Type B pancreatic cell (in vitro differentiated cells): ENCODE measurements at places on chromosomes 16 and 17.

DNA sequence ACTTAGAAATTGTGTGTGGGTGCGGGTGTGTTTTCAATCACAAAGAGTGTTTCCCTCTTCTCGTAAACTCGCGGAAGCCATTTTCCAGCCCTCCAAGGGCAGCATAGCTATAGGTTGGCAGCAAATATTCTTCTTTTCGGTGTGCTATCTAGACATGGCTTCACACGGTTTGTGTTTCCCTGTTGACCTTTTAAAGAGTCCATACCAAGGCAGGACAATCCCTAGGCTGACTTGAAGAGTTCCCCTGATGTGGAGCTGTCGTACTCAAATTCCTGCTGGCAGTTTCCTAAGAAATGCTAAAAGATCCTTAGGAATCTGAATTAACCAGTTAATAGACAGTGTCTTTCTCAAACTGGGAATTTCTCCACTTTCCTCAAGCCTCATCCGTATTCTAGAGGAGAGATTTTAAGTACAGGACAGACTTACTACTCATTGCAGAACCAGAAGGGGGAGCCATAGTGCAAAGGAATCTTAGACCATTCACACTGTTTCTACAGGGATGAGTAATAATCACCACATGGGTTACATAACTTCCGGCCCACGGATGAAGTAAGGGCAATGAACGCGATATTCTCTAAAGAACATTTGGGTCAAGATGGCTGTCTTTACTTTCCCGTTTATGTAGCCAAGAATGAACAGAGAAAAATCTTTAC is 288.6 kb upstream of the ELAC2 start:
- DNase-seq, result no peak

DNA sequence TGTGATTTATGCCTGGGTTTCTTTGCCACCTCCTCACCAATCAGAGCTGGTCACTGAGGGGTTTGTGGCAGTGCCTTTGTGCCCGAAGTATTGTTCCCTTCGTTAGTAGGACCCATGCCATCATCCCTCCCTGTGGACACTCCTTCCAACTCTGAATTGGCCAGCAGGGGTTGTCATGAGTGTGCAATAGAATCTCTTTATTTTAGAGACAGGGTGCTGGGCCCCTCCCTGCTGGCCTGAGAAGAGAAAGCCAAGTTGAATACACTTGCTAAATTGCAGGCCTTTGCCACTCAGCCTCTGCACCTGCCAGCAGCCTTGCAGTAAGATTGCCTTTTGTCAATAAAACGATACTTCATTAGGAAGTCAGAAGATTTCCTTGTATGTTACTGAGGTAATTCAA is 40.7 kb upstream of the SLC12A3 start:
- DNase-seq, result no peak

GRCh38 chr17:80969030-80969673 is 22.5 kb upstream of the CHMP6 start:
- no peak for DNase-seq

DNA sequence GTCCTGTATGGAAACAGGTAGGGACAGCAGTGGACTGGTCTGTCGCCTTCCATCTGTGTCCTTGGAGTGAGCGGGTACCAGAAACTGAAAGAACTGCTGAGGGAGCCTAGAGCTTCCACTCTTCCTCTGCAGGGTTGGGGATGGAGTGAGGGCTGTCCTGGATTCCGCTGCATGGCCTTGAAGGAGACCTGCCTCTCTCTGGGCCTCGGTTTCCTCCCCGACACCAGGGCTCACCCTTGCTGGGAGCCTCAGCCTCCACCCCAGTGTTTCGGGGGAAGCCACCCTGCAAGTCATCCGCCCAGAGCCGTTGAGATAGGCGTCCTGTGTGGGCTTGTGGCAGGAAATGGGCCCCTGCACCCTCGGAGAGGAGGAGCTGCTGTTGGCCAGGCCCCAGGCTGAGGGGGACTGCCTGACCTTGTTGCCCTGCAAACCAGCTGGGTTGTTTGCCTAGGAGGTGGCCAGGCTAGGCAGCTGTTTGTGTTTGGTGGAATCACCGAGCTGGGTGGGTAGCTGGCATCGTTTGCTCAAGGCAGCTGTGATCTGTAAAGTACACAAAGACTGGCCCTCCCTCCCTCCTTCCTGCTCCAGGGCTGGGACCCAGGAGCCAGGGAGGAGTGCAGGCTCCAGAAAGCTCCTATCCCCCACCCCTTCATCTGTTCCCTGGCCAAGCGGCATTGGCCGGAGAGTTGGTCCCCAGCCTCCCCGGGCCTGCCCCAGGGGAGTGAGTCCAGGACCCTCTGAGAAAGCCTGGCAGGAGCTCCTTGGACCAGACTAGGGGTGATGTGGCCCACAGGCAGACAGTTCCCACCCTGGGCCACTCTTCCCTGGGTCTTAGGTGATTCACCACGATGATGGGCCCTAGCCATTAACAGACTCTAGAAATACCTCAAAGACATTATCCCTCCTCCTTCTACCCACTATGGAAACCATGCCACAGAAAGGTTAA is 1.3 kb downstream of the RAB37 start:
- DNase-seq, result no peak

- no peak for DNase-seq
These were observed 17.4 kb upstream of the MAP3K14 start for GRCh38 chr17:45334231-45334630.

GRCh38 chr17:33667671-33668070 is 374.6 kb upstream of the ASIC2 start:
- no peak for DNase-seq

DNA sequence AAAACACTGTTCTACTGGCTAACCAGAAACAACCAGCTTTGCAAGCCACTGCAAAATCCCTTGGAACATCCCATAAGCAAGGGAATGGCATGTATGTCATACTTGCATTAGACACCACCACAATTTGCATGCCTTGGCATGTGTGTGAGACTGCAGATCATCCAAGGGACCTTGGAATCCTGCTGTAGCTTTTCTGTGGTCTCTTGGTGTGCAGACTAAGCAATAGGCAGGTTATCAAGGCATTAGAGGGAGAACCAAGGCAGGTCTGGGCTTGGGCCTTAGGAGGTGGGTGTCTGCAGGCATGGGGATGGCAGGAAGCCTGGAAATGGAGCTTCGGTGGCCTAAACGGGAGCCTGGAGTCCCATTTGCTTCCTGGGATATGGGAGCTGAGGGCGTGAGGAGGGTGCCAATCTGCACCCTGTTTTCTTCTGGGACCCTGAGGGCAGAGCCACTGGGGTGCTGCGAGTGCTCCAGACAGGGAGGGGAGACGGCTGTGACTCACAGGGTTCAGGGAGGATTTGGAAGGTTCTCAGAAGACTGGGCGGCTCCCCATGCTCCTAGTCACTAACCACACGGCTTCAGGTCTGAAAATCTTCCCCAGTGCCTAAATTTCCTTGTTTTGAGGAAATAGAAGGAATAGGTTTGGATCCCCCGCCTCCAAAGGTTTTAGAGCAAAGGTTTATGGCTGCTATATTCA is 36.6 kb downstream of the FAM20A start:
- DNase-seq, result no peak

DNA sequence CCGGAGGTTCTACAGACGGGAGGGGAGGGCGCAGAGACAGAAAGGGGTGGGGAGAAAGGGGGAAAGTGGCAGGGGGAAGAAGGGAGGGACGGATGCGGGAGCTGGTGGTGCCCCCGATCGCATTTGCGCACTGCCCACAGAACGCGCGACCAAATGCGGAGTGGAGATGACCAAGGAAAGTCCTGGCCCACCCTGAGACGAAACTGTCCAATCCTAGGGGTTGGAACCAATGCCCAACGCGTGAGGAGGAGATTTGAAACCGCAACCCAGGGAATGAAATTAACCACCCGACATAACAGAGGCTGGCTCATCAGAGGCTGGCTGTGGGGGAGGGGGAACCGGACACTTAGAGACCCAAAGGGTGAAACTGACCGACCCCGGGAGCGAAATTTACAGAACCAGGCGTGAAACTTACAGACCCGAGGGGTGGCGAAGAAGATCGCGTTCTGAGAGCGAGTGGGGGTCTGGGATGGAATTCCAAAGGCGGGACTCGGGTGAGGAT is 1.4 kb downstream of the HES7 start:
- DNase-seq, result no peak

GRCh38 chr16:73129455-73129854 is 81.5 kb upstream of the ZFHX3 start:
- no peak for DNase-seq

- DNase-seq, result no peak
These were observed 21.4 kb upstream of the ABR start for GRCh38 chr17:1201132-1201702.

DNA sequence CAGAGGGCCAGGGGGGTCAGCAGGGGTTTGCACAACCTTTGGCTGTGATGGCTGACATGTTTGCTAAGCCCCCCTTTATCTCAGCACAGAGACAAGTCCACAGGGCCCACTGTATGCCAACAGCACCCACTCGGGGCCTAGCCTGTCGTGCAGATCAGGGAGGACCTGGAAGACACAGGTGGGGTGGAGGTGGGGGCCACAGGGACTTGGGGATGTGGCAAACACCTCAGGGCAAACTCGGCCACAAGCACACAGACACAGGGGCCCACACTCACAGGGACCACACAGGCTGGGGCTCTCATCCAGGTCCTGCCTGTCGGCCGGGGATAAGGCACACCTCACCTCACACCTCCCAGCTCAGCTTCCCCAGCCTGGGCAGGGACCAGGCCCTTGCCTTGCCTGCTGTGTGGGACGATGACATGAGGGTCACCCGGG is 87.9 kb downstream of the C16orf78 start:
- peak; percentile 57 for DNase-seq

- DNase-seq, result no peak
These were observed 196.7 kb upstream of the GSE1 start for GRCh38 chr16:85416228-85417109.

- DNase-seq, result no peak
These were observed 124.1 kb upstream of the TNRC6C start for GRCh38 chr17:77834170-77835115.

- DNase-seq, result no peak
These were observed at the start of gene LGALS3BP for GRCh38 chr17:78979780-78980623. Gene LGALS3BP (minus strand): TSS chr17:78979923. CDS start chr17:78977191, 2,732 bp downstream.

GRCh38 chr16:57985204-57986181 is 14.6 kb upstream of the CNGB1 start:
- no peak for DNase-seq

DNA sequence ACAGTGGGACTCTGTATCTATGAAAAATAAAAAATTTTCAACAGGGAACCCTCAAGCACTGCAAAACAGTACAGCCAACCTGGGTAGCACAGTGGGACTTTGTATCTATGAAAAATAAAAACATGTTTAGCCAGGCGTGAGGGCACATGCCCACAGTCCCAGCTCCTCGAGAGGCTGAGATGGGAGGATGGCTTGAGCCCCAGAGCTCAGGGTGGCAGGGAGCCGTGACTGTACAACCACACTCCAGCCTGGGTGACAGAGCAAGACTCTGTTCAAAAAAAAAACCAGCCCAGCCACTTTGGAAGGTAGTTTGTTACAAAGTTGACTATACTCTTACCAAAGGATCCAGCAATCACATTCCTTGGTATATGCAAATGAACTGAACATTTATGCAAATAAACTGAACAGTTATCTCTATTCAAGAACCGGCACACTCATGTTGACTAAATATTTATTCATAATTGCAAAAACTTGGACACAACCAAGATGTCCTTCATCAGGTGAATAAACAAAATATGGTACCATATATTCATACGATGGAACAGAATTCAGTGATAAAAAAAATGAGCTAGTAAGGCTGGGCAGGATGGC is 5.2 kb downstream of the RPH3AL start:
- DNase-seq, result no peak

- no peak for DNase-seq
These were observed 111.9 kb downstream of the CDH13 start for GRCh38 chr16:82738699-82739098.

DNA sequence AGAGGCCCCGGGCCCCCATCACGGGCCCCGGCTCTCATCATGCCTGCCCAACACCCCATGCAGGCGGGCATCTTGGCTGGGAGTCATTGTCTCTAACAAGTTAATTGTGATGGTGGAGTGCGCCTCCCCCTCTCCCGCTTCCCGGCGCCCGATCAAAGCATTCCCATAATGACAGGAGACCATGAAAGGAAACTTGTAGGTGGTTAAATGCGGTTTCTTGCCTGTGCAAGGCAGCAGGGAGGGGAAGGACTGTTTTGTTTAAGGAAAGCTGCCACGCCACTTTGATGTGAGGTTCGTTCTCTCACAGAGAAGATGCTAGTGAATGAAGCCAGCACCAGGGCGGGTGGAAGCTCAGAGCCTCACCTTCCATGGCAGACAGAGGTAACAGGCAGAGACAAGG is 45.4 kb downstream of the C16orf78 start:
- no peak for DNase-seq

- peak; percentile 93 for DNase-seq
These were observed 15.8 kb downstream of the SNX20 start for GRCh38 chr16:50665128-50665878.

DNA sequence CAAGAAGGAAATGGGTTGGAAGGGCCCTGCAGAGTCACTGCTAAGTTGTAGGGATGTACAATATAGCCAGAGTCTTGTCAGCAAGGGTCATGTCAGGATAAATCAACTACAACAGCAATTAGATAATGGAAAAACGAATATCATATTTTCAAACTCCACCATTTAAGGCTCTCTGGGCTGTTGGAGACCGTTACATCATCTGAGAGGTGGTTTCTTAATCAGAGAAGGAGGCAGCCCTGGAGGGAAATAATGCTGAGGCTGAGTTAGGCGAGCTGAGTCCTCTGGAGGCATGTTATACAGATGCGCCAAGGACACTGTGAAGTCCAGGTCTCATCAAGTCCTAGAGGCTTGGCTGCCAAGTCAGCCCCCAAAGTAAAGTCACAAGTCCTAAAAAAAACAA is 30.3 kb downstream of the LYRM9 start:
- no peak for DNase-seq

GRCh38 chr17:64615028-64615677 is 47.0 kb downstream of the SMURF2 start:
- DNase-seq, result no peak

- DNase-seq, result no peak
These were observed 561 bp downstream of the AXIN1 start for GRCh38 chr16:351804-352520.

DNA sequence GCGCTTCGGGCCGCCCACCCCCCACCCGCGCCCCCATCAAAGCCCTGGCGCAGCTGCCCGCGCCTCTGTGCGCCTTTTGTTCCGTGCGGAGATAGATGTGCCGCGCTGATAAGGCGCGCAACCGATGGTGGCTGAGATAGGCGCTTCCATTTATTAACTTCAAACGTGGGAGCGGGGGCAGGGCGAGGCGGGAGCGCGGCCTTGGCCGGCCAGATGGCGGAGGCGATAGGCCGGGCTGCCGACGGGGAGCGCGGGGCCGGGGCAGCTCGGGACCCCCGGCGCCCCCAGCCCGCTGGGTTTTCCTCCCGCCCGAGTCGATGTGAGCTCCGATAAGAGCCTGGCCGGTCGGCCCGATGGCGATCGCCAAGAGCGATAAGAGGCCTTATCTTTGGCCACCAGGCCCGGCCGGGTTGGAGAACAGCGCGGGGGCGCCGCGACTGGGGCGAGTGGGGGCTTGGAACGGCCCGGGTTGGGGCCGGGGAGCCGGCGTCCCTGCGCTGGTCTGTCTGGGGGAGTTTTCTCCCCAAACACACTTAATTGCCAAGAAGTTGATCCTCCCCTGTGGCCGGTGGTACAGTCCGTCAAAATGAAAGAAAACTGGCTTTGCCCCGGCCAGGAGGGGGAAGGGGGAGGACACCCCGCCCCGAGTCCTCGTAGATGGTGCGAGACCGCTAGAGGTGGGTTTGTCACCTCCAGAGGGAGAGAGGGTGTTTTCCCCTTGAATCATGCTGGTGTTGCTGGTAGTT is 2.7 kb downstream of the ZFPM1 start:
- no peak for DNase-seq
